ENCODE measurements at places on chromosomes 5 and 9. TPM values are rescaled to one million over a fixed set of nuclear protein-coding genes. Genes with fewer than 3 reads are reported as not detected.

DNA sequence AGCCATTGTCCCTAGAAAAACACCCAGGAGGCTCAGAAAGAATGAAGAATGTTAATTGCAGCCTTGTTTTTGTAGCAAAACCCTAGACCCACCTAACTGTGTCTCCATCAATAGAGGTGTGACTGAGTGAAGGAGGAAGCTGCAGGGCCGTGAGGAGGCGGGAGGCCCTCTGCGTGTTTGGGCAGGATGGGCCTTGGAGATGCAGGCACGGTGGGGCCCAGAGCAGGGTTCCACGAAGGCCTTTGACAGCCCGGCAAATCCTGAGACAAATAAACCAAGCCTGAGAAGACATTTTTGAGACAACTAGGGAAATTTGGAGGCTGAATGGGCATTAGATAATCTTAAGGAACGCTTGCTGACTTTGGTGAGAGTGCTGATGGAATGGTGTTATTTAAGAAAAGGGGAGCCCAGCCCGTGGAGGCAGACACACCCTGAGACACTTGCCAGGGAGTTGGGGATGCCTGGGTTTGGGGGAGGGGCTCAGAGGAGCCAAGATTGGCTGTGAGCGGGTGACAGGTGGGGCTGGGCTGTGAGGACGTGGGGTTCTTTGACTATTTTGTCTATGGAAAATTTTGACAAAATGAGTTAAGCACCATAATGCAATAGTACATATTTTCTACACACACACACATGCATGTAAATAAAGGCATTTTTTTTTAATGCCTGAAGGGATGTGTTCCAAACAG, 48.8 kb downstream of the BARX1 start:
- no peak overlapping the region for H3K4me3 ChIP-seq
- no peak overlapping the region for H3K27ac ChIP-seq
- no peaks in the 10 kb centered on the region for H3K27me3 ChIP-seq
- no peaks in the 10 kb centered on the region for H3K36me3 ChIP-seq

DNA sequence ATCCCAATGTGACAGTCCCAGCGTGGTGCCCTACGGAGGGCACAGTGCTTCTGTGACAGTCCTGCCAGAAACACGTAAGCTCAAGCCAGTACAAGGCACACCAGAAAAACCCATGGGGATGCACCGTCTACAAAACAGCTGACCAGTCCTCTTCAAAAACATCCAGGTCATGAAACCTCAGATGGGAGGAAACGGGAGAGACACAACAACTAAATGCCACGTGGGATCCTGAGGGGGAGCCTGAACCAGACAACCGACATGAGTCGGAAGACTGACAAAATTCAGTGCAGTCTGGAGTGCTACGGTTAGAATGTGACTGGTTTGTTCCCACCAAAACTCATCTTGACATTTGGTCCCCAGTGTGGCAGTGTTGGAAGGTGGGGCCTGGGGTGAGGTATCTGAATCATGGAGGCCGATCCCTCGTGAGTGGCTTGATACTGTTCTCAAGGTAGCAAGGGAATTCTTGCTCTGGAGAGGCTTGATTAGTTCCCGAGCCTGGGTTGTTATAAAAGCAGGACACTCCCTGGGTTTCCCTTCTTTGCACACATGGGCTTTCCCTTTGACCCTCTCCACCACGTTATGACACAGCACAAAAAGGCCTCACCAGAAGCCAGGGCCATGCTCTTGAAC, 55.4 kb downstream of the ADAMTS2 start:
- H3K36me3 ChIP-seq: no peaks in the 10 kb centered on the region
- H3K27me3 ChIP-seq: no peaks in the 10 kb centered on the region
- no peak for DNase-seq

DNA sequence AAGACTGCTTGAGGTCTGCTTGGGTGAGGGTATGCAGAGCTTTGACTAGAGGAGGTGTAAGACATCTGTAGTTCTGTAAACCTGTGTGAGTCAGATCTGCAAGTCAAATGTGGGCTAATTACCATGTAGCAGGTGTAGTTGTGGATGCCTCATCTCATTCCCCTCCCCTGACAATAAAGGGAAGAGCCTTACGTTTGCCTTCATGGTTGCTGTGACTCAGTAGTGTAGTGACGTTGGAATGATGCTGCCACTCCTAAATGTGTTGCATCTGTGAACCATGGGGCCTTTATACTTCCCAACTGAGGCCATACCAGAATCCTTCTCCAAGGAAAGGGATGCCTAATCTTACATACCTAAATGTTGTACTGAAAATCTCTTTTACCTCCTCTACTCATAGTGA, 26.0 kb downstream of the PRDM6 start:
- H3K27me3 ChIP-seq: no peaks in the 10 kb centered on the region
- no peaks in the 10 kb centered on the region for H3K36me3 ChIP-seq
- no peak overlapping the region for H3K4me3 ChIP-seq
- DNase-seq: no peak
- peak overlapping the region; percentile 30 for H3K27ac ChIP-seq

The SLC46A2 gene
- not detected for total RNA-seq

DNA sequence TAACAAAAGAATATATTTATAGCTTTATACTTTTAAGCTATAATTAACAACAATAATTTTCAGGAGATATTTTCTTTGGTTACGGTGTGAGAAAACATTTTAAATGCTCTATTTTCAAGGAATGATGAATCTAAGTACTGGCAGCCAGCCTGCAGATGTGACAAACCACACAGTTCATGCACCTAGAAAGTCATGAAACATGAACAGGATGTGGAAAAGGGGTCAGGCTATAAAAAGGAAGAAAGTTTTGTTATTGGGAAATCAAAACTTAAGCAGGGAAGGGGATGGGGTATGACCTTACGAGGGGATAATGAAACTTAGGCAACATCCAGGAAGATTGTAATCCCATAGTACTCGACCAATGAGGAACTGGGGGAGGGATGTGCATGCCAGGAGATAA, 508.7 kb upstream of the GRAMD2B start:
- no peaks in the 10 kb centered on the region for H3K36me3 ChIP-seq
- H3K27ac ChIP-seq: no peak overlapping the region
- H3K27me3 ChIP-seq: no peaks in the 10 kb centered on the region
- no peaks in the 10 kb centered on the region for H3K4me1 ChIP-seq
- DNase-seq: peak; percentile 16
- H3K4me3 ChIP-seq: no peak overlapping the region

DNA sequence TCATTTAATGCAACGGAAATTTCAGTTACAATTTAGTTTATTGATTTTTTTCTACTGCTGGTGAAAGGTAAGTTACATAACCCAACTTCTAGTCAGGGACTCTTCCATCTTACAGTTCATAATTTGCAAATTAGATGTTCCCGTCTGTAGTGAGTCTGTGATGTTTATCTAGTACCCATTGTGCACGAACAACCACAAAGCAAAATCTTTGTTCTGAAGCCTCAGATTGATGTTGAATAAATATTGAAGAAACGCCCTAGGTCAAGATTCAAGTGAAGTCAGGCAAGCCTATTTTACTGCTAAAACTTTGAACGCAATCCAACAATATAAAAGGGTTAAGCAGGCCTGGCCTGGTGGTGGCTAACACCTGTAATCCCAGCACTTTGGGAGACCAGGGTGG, 43.1 kb downstream of the BASP1 start:
- no peaks in the 10 kb centered on the region for H3K36me3 ChIP-seq
- no peak overlapping the region for H3K4me3 ChIP-seq
- peaks cover 6% of the 10 kb centered on the region for H3K4me1 ChIP-seq
- DNase-seq: no peak
- H3K27ac ChIP-seq: no peak overlapping the region
- H3K27me3 ChIP-seq: no peaks in the 10 kb centered on the region

The IL9 gene
- total RNA-seq: not detected

- no peak overlapping the region for H3K27ac ChIP-seq
- no peaks in the 10 kb centered on the region for H3K36me3 ChIP-seq
- DNase-seq: no peak
- no peak overlapping the region for H3K4me3 ChIP-seq
- H3K27me3 ChIP-seq: no peaks in the 10 kb centered on the region
Observed at GRCh38 chr5:173534664-173535063, 81.8 kb downstream of the BOD1 start.

- H3K27ac ChIP-seq: no peak overlapping the region
- no peak for DNase-seq
- no peaks in the 10 kb centered on the region for H3K27me3 ChIP-seq
Observed at GRCh38 chr9:89381308-89381609, 63.0 kb downstream of the SECISBP2 start.
